NCI-H146 (cell line): ENCODE measurements at places on chromosomes 12 and 14.

GRCh38 chr12:106280106-106280505 lies 22.4 kb upstream of the TCP11L2 start:
- DNase-seq: no peak

DNA sequence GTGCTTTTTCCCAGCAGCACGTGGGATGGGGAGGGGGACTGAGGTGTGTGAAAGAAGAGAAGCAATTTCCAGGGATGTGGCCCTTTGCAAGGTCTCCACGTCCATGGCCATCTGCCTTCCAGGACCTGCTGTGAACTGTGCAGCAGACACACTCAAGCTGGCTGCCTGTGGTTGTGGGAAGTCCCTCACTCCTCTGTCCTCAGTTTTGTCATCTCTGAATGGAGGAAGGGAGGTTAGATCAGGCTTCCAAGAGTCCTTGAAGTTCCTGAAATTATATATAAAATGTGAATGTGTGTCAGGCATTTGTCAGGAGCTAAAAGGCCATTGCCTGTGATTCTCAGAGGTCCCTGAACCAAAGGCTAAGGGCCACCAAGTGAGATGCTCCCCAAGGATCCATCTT lies 328.2 kb downstream of the CACNA1C start:
- no peak for DNase-seq

DNA sequence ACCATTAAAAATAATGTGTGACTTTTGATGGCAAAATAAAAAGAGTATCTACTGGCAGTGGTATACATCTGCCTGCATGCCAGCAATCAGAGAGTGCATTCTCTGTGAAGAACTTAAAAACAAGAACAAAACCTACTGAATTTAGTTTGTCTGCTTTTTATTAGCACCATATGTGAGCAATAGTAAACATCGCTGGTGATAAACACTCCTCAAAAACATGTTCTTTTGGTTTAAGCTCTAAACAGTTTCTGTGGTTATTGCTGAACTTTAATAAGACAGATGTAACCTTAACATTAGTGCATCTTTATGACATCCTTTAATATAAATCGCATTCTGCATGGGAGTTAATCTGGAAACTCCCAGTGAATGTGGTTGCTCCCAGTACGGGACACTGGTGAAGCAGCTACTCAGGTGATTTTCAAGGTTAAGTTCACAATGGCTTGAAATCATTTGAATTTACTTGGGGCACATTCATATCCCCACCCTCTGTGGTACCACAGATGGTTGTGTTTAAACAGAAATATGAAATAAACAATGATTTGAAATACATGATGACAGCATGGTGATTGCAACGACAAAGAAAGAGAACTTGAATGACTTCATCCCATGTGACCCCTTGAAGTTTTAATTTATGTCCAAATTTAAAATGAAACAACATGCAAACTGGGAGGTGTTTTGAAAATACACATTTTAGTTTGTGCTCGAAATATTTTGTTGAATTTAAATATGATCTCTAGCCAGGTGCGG lies 285.9 kb downstream of the FOXN3 start:
- no peak for DNase-seq

DNA sequence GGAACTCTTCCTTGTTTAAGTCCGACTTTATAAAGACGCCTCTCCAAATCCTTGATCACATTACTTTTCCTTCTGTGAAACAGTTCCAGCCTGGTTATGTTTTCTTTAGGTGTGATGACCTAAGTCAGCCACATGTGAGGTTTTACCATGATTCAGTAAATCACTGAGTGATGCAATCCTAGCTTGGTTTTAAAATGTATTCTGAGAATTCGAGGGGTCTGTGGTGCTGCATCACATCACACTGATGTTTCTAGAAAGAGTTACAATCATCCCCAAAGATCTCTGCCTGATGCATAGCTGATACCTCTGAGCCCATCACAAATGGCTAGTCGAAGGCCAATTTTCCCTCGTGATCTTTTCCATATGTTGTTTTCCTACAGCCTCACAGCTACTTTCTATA lies 152.7 kb downstream of the ANO2 start:
- DNase-seq: no peak

GRCh38 chr12:130838284-130838950 lies 633 bp downstream of the STX2 start:
- peak; percentile 66 for DNase-seq

GRCh38 chr12:94678379-94678778 lies 28.0 kb upstream of the TMCC3 start:
- DNase-seq: no peak
